ENCODE measurements at places on chromosomes 3 and 15. TPM values are rescaled to one million over a fixed set of nuclear protein-coding genes. Genes with fewer than 3 reads are reported as not detected.

The SLC6A20 gene
- 2.9 TPM for total RNA-seq

The GRK7 gene
- total RNA-seq: 0.98 TPM

GRCh38 chr3:10263646-10264363 is 15.5 kb downstream of the TATDN2 start:
- peak overlapping the region; percentile 27 for H3K27ac ChIP-seq
- no peaks in the 10 kb centered on the region for H3K27me3 ChIP-seq
- H3K4me1 ChIP-seq: peaks cover 31% of the 10 kb centered on the region
- DNase-seq: no peak
- peaks cover 18% of the 10 kb centered on the region for H3K36me3 ChIP-seq

DNA sequence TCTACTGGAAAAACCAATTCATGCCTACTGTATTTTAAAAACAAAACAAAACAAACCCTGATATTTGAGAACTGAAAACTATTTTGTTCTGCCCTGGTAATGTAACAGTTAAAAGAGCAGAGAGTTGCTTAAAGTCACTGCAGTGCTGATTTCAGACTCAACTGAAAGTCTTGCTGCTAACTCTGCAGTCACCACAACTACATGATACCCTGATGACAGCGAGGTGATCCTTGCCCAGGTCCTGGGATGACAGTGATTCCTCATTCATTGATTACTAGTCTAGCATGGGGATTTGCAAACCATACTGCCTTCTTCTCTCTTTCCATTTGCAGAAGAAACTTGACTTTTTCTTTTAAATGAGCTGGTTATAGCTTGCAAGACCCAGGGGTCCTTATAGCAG is 67.5 kb downstream of the MME start:
- no peak overlapping the region for H3K4me3 ChIP-seq
- H3K36me3 ChIP-seq: no peaks in the 10 kb centered on the region
- DNase-seq: no peak
- no peaks in the 10 kb centered on the region for H3K4me1 ChIP-seq

- no peaks in the 10 kb centered on the region for H3K27me3 ChIP-seq
- DNase-seq: no peak
- H3K36me3 ChIP-seq: no peaks in the 10 kb centered on the region
- H3K4me1 ChIP-seq: no peaks in the 10 kb centered on the region
- H3K27ac ChIP-seq: no peak overlapping the region
Measured at GRCh38 chr3:187325632-187326031, 34.1 kb upstream of the MASP1 start.

DNA sequence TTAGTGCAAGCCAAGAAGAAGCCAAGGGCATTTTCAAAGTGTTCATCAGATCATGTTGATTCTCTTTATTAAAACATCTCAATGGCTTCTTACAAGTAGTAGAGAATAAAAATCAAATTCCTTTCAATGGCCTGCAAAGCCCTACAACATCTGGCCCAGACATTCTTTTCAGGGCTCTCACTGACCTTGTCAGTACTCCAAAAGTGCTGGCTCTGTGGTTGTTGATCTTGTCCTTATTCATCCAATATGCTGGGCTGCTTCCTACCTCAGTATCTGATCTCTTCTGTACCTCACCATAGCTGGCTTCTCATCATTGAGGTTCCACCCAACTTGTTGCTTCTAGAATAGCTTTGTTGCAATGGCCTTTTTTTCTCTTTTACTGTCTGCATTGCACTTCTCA is 74.0 kb upstream of the SAMMSON start:
- no peaks in the 10 kb centered on the region for H3K27me3 ChIP-seq
- H3K36me3 ChIP-seq: no peaks in the 10 kb centered on the region
- H3K4me3 ChIP-seq: no peak overlapping the region
- H3K4me1 ChIP-seq: peaks cover 15% of the 10 kb centered on the region
- no peak overlapping the region for H3K27ac ChIP-seq

GRCh38 chr3:65466300-65466988 is 572.3 kb downstream of the MAGI1 start:
- H3K27me3 ChIP-seq: no peaks in the 10 kb centered on the region
- no peaks in the 10 kb centered on the region for H3K4me1 ChIP-seq
- no peaks in the 10 kb centered on the region for H3K36me3 ChIP-seq
- no peak overlapping the region for H3K27ac ChIP-seq
- no peak for DNase-seq
- no peak overlapping the region for H3K4me3 ChIP-seq
